Non-pigmented ciliary epithelial cell (primary cell): ENCODE measurements at places on chromosomes 2 and 18.
A peak's percentile ranks its signal among the peaks of the same experiment; 100 is the strongest.

DNA sequence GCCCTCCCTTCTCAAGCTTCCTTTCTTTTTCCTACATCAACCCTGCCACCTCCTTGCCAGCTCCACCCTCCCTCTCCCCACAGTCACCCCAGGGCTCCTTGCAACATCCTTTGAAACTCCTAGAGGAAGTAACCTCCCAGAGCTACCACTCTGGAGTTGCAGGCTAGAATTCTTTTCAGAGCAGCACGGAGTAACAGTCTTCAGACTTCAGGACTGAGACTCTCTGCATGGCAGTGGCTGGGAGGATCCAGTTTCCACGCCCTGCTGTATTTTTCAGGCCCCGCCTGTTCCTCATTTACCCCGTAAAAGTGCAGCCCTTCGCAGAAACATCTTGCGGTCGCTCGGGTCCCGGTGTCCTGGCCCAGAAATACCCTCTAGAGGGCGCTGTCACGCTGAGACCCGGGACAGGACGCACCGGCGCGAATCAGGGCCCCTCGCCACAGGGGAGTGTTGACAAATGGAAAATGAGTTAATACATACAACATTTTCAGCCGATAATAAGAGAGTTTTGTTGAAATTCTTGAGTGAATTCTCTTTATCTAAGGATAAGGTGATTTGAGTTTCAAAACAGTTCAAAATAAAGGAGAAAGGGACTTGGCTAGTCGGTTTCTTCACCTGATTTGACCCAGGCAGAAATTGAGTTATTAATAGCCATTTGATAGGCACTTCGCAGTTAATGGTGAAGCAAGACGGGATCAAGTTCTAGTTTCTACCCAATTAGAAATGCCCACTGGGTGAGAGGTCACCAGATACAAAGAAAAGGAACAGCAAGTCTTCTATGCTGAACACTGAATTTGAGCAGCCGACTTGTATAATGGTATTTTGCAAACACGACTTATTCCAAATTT is 18.5 kb upstream of the NTSR2 start:
- no peak for DNase-seq

- no peak for DNase-seq
Measured at GRCh38 chr18:44852818-44853217, 172.1 kb downstream of the SETBP1 start.

DNA sequence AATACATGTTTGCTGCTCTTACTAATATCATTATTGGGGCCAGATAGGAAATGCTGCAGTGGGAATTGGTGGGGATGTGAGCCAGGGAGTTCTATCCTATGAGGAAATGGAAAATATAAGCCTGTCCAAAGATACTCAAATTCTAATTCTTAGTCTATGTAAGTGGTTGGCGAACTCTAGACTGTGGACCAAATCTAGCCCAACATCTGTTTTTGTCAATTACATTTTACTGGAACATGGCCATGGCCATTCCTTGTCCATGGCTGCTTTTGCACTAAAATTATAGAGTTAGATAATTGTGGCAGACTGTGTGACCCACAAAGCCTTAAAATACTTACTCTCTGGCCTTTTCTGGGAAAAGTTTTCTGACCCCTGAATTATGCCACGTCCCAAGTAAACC is 113.3 kb downstream of the MGAT5 start:
- no peak for DNase-seq

GRCh38 chr2:190344276-190344827 is 963 bp downstream of the INPP1 start:
- no peak for DNase-seq

DNA sequence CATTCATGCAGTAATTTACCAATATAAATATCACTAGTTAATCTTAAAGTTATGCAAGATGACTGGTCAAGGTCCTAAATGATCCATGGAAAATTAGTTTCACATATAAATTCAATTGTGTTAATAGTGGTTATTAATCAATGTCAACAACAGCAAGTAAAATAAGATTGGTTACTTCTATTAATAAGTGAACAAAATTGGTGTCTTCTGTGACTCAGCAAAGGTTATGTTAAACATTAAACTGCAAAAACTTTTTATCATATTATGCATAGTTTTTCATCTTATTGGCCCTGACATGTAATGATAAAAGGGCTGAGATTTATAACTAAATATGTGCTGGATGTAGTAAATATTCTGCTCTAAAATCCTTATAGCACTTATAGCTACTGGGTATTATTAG is 359.0 kb upstream of the UBE2E3 start:
- DNase-seq = no peak

DNA sequence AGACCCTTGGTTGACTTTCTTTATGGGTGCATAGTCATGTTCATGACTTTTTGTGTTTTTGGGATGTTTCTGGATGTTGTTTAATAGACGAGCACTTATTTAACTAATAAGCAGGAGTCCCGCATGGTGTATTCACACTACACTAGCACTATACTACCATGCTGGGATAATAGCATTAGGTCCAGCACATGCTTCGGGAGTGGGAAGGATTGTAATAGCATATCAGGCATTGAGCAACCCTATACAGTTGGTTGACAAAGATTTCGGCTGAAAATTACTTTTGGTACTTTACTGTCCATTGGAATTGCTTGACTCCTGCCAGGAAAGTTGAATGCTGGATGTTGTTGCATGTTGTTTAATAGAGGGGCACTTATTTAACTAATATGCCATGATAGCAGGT is 2.8 kb downstream of the SH3RF3 start:
- no peak for DNase-seq

GRCh38 chr2:20415511-20415918 is 31.4 kb upstream of the RHOB start:
- DNase-seq = no peak

GRCh38 chr2:225737556-225737955 is 338.0 kb downstream of the NYAP2 start:
- DNase-seq = no peak

DNA sequence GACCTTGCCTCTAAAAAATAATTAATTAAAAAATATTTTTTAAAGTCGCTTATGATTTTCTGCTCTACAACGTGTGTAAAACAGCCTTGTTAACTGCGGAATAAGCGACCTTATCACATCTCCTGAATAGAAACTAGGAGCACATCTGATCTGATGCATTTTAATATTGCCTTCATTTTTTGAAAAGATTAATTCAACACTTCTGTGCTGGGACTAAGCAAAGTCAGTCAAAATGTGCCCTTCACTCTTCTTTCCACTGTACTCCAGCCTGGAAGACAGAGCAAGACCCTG is 12.6 kb downstream of the CLEC4F start:
- no peak for DNase-seq

GRCh38 chr18:64718808-64719207 is 569.9 kb upstream of the LINC00305 start:
- DNase-seq = no peak

DNA sequence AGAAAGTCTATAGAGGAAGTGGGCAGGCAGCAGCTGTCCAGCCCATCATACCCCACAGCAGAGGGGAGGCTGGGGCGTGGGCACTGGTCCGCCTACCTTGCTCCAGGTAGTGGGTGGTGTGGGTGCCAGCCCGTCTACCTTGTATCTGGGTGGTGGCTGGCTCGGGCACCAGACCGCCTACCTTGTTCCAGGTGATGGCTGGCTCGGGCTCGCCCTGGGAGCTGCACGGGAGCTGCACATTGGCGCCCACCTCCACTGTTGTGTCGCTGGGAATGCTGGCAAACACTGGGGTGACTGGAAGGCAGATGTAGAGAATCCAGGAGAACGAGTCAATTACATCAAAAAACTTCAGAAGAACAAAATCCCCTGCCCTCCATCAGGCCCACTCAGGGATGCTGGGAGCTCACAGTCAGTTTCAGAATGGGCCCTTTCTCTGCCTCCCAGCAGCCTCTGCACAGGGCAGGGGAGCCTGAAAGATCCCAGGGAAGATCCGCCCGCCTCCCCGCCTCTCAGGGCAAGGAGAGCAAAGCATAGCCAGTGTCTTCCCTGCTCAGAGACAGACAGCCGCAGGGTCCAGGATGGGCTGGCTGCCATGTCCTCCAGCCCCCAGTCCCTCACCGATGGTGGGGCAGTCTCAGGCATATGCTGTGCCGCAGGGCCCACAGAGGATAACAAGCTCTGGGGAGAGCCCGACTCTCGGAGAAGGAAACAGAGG is 82.3 kb downstream of the PXDN start:
- DNase-seq = no peak

- DNase-seq = no peak
Measured at GRCh38 chr2:83784947-83785346, 674.1 kb downstream of the SUCLG1 start.

GRCh38 chr2:157867703-157868102 is 8.4 kb downstream of the ACVR1 start:
- no peak for DNase-seq

GRCh38 chr2:232896720-232897597 is 26.9 kb downstream of the SNORC start:
- no peak for DNase-seq

DNA sequence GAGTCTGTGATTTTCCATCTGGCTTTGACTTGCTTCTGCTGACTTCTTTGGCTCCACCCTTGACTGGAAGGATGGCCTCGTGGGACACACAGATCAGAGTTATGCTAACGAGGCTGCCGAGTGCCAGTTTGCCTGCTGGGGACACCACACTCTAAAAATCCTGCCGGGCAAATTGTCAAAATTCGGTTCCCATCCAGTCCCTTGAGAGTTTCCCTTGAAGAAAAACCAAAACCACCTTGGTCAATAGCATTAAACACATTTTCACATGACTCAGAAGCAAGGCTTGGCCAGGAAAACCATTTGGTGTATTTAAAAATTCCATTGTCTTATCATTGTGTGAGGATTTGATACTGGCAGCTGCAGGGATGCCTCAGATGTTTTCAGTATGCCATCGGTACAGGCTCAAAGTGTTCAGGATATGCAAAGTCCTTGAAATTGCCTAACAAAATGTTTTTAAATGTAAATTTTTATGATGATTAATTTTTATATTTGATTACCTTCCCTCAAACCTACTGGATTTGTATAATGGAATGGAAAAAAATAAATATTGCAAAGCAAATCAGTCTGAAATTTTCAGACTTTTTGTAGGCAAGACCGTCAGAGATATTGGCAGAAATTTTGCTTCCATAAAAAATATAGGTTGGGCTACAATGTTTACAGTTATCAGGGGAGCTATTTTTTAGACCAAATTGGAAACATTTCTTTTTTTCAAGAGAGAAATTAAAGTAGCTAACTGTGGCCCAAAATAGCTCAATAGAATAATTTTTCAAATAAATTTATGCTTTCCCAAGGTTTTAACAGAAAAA is 41.6 kb downstream of the KCNE4 start:
- no peak for DNase-seq

GRCh38 chr2:44237221-44237620 is 38.1 kb upstream of the SLC3A1 start:
- no peak for DNase-seq

GRCh38 chr2:29238497-29238896 is 123.3 kb downstream of the CLIP4 start:
- no peak for DNase-seq

- DNase-seq = no peak
Measured at GRCh38 chr2:184860744-184861143, 262.4 kb downstream of the ZNF804A start.

DNA sequence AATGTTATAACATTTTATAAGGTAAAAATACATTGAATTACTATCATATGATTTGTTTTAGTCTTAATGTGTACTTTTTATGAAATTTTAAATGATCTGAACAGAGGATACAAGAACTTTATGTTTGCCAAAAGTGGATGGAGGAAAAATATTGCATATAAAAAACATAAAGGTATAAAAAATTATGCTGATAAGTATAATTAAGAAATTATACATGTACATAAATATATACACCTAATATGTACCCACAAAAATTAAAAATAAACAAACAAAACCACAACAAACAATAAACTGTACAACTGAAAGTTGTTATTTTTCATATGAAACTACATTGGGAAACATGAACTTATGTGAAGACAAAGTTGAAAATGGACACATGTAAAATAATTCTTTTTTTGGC is 38.2 kb upstream of the CALCRL start:
- DNase-seq = no peak

- DNase-seq = peak; percentile 47
Measured at GRCh38 chr2:134727385-134727784, 8.6 kb upstream of the TMEM163 start.

DNA sequence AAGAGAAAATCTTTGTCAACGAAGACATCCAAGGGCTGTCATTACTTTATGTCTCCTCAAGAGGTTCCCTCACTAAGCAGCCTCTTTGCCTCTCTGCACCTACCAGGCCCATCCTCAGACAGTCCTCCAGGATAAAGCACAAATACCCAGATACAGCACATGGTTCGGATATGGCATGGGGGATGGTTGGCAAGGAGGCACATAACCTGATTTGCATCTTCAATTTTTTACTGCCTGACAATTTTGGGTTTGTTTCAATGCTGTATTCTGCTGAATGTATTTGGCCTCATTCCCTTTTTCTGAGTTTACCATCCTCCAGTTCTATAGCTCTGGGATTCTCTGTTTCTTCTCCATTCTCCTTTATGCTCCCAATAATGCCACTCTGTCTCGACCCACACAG is 78.8 kb downstream of the VIT start:
- no peak for DNase-seq

GRCh38 chr2:8570637-8571036 is 111.2 kb upstream of the ID2 start:
- DNase-seq = no peak

- no peak for DNase-seq
Measured at GRCh38 chr18:23958036-23958435, 56.5 kb upstream of the TTC39C start.

- DNase-seq = no peak
Measured at GRCh38 chr2:226971084-226971483, 135.2 kb downstream of the RHBDD1 start.

DNA sequence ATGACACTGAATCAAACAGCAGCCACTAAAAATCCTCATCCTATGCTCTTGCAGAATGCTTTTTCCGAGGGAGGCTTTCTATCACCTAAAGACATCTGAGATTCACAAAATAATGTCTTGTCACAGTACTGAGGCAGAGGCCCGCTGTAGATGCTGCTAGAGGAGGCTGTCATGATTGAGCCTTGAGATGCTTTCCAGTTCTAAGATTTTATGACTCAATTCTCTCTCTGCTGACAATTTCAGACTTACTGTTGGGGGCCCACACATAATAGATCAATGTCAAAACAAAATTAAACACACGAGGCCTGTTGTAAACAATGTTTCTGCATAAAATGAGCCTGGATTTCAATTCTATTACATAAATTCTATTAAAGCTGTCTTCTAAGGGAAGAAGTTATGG is 132.7 kb upstream of the ARL4C start:
- DNase-seq = no peak

DNA sequence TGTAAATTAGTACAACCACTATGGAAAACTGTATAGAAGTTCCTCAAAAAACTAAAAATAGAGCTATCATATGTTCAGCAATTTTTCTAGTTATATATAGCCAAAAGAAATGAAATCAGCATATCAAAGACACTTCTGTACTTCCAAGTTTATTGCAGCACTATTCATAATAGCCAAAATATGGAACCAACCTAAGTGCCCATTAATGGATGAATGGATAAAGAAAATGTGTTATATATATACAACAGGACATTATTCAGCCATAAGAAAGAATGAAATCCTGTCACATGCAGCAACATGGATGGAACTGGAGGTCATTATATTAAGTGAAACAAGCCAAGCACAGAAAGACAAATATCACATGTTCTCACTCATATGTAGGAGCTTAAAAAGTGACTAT is 112.6 kb downstream of the MDH1 start:
- no peak for DNase-seq

GRCh38 chr18:32301976-32302743 is 112.3 kb downstream of the MEP1B start:
- DNase-seq = peak; percentile 92
